ENCODE measurements at places on chromosomes 5 and 9.

DNA sequence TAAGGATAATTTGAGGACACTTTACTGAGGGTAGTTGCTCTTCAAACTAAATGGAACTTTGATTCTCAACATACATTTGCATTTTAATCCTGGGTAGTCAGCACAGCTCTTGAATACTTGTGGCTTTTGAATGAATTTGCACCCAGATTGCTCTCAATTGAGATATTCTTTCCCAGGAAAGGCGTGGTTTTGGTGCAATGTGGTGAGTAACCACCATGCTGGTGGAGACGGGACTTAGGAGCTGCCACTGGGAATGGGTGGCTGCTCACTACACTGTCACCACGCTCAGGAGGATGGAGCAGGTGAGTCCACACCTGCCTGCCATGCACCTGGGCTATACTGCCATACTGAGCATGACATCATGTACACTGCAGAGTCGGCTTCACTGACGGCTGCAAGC is 99.2 kb downstream of the IRX1 start:
- no peak for DNase-seq

- DNase-seq = no peak
Measured at GRCh38 chr9:84557751-84558150, 111.8 kb upstream of the NTRK2 start.

- no peak for DNase-seq
Measured at GRCh38 chr9:14011799-14012560, 302.0 kb downstream of the NFIB start.

- no peak for DNase-seq
Measured at GRCh38 chr5:145806923-145807322, 28.2 kb downstream of the PRELID2 start.

DNA sequence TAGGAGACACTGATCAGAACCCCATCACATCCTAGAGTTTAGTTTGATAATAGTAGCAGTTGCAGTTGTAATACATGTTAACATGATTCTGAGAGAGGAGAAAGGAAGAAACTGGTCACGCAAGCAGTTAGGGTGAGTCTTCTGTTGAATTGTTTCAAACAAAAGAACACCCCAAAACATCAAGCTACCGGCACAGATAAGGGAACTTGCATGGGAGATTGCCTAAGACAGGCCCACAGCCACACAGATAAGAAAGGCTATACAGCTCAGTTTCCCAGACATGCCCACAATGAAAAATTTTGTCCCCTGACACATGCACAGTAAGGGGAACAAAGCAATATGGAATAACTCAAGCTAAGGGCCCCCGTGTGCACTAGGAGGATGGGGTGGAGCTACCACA is 15.9 kb downstream of the HSPB3 start:
- no peak for DNase-seq

GRCh38 chr5:59685793-59686192 is 207.7 kb downstream of the PDE4D start:
- DNase-seq = no peak

GRCh38 chr5:32197032-32197431 is 22.9 kb upstream of the GOLPH3 start:
- no peak for DNase-seq

- no peak for DNase-seq
Measured at GRCh38 chr9:6564360-6564759, 81.2 kb downstream of the GLDC start.

- DNase-seq = no peak
Measured at GRCh38 chr5:91175708-91176107, 207.4 kb downstream of the ARRDC3 start.

DNA sequence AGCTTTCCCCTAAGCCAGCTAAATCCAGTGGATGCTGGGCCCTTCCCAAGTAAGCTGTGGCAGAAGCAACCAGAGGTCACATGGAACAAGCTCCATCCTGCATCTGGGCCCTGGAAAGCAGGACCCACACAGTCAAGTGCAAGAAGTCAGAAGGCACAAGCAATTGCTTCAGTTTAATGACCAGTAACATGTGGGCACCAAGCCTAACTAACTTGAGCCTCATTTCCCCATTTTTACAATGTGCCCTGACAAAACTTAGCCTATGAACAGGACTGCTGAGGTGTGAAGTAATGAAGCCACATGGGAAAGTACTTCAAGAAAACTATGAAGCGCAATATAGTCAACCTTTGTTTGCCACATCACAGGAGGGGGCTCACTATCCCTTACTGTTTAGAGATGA is 90.5 kb downstream of the TLE1 start:
- DNase-seq = no peak

DNA sequence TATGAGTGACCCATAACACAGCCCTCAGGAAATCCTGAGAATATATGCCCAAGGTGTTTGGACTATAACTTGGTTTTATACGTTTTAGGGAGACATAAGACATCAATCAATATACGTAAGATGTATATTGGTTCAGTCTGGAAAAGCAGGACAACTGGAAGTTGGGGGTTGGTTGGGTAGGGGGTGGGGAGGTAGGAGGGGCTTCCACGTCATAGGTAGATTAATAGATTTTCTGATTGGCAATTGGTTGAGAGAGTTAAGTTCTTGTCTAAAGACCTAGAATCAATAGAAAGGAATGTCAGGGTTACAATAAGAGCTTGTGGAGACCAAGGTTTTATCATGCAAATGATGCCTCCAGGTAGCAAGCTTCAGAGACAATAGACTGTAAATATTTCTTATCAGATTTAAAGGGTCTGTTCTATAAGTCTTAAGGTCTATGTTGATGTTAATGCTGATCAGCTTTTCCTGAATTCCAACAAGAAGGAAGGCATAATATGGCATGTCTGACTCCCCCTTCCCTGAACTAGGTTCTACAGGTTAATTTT is 2267.7 kb upstream of the ACO1 start:
- no peak for DNase-seq

DNA sequence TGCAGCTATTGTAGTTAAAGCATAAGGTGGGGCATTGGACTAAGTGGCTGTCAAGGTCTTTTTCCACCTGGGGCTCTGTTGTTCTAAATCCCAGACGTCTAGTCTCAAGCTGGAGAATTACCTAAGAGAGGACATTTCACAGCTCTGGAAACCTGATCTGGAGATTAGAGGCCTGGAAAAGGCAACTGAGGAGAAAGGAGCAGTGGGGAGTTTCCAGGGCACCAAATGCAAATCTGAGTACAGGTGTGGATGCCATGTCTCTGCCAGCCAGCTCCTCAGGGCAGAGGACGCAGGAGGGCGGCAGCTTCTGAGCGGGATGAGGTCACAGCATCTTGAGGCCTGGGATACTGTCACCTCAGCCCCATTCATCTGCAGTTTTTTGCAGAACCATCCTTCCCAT is 65.2 kb downstream of the PPARGC1B start:
- DNase-seq = no peak

DNA sequence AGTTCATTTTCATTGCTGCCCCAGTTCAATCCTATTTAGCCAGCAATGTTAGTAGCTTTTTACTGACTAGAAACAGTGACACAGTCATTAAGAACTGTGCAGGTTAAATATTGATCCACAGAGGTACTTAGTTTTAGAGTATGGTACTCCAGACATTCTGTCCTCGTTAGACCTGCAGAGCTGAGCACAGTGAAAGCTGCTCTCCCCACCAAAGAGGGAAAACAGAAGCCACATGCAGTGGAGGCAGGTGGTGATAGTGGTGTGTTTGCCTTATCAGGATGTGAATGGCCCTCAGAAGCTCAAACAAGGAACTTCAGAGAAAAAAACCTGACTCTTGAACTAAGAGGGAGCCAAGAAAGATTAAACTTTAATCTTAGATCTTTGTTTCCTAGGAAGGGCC is 75.5 kb downstream of the UNC13B start:
- no peak for DNase-seq

GRCh38 chr5:138875946-138876345 is 811 bp upstream of the LRRTM2 start:
- DNase-seq = no peak

GRCh38 chr5:2534251-2534650 is 217.2 kb downstream of the IRX2 start:
- no peak for DNase-seq

DNA sequence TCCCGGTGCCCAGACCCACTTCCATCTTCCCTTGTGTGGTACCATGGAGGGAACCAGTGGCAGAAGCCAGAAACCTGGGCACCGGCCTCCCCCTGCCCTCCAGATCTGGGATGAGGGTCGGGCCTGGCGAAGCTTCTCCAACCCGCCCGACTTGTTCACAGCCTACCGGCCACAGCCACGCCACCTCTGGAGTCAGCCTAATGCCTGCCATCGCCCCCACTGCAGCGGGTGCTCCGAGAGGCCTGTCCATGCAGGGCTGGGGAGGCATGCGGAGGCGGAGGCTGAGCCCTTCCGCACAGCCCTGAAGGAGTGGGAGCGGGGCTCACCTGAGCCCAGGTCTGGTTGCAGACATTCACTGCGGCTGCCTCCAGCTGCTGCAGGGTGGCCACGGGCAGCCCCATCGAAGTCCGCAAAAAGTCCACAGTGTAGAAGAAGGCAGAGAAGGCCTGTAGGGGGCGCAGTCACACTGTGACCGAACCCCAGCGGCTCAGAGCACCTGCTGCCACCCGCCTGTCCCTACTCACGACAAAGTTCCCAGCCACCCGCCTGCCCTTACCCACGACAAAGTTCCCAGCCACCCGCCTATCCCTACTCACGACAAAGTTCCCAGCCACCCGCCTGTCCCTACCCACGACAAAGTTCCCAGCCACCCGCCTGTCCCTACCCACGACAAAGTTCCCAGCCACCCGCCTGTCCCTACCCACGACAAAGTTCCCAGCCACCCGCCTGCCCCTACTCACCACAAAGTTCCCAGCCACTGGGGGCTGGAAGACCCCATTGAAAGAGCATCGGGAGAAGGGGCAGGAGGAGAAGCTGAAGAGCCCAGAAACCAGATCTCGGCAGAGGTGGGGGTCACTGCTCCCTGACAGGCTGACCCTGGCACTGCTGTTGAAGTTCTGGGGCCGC is 3.8 kb upstream of the NPDC1 start:
- DNase-seq = no peak

DNA sequence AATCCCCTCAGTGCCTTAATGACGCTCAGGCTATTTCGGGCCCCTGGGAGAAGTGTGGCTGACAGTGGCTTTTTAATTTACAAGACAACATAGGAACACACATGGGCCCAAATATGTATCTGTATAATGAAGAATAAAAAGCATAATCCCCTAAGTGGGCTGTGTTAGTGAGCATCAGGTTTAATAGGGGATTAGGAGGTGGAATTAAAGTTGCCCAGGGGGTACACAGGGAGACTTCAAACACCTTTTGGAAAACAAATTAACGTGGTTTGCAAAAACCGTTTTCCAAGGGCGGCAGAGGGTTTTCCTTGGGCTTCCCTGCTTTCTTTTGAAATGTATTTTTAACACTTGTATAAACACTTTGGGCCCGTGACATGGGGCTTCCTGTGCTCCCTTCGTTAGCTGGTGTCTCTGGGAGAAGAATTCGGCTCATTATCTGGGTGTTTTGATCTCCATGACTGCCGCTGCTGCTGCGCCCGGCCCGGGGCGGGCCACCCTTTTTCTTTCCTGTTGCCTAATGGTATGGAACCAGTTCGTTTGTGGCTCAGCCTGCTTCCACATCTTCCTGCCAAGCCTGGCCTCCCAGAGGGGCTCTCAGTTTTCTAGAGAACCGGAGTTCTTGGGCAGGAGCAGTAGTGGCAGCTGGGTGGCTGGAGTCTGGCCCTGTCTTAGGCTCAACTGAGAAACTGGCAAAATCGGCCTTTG is 173.0 kb downstream of the MACROH2A1 start:
- DNase-seq = peak; percentile 41

DNA sequence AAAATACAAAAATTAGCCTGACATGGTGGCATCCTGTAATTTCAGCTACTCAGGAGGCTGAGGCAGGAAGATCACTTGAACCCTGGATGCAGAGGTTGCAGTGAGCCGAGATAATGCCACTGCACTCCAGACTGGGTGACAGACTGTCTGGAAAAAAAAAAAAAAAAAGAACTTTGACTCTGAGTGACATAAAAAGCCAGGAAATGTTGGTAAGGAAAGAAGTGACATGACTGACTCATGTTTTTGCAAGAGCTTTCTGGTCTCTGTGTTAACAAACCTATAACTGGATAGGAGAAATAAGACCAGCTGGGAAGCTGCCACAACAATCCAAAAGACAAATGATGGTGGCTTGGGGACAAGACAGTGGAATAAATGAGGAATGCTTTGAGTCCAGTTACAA is 272.1 kb downstream of the HINT1 start:
- DNase-seq = no peak

GRCh38 chr5:61313960-61314681 is 17.9 kb upstream of the ZSWIM6 start:
- DNase-seq = no peak
